Spinal cord (tissue), 10 donors: ENCODE measurements at places on chromosomes 6 and 20. TPM values are rescaled to one million over a fixed set of nuclear protein-coding genes. Genes with fewer than 3 reads are reported as not detected.

DNA sequence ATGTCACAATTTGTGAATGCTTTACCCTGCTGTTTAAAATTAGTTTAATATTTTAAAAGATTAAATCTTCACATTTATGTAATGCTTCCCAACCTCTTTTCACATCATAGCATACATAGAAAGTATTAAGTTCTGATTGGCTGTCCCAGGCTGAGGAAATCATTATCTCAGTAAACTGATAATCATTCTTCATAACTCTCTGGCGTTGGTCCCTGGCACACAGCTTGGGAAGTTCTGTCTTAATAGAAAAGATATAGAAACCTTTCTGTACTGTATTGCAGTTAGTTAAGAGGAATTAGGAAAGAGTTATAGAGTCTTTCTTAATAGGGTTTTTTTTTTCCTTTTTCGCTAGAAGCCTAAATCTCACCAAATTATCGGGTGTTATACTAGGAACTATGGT, 85.4 kb downstream of the CBFA2T2 start:
- H3K27me3 ChIP-seq, result no peaks in the 10 kb centered on the region
- H3K4me1 ChIP-seq, result no peaks in the 10 kb centered on the region
- H3K4me3 ChIP-seq, result no peak overlapping the region
- no peak overlapping the region for H3K27ac ChIP-seq

DNA sequence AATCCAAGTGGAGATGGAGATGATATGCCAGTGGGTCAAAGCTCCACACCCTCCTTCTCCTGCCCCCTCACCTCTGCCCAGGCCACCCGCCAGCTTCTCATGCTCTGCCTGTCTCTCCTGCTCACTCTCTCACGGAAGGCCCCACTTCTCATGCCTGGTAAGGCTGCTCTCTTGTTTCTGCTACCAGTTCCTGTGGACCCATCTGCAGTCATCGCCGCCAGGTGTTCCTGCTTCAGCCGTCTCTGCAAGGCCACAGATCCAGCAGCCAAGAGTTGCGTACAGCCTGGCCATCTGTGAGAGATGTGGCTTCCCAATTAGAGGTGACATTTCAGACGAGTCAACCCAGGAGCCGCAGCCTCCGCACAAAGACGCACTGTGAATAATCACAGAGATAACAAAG, 40.8 kb upstream of the NXT1 start:
- H3K36me3 ChIP-seq, result no peaks in the 10 kb centered on the region
- no peak for DNase-seq
- H3K27me3 ChIP-seq, result no peaks in the 10 kb centered on the region
- H3K27ac ChIP-seq, result no peak overlapping the region
- no peaks in the 10 kb centered on the region for H3K4me1 ChIP-seq
- no peak overlapping the region for H3K4me3 ChIP-seq

Gene UST
- 21.5 TPM for polyA plus RNA-seq

Gene LZTS3
- 79.5 TPM for polyA plus RNA-seq

DNA sequence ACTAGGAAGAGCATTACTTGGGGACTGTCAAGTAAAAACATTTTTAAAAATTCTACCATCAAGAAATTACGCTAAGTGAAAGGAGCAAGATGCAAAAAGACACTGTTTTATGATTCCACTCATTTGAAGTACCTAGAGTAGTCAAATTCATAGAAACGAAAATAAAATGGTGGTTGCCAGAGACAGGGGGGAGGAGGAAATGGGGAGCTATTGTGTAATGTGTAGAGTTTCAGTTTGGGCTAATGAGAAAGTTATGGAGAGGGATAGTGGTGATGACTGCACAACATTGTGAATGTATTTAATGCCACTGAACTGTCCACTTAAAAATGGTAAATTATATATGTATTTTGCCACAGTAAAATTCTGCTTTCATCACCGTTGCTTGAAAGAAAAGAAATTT, 83.8 kb downstream of the UST start:
- H3K27ac ChIP-seq, result no peak overlapping the region
- H3K4me1 ChIP-seq, result no peaks in the 10 kb centered on the region
- no peaks in the 10 kb centered on the region for H3K36me3 ChIP-seq
- DNase-seq, result no peak
- no peak overlapping the region for H3K4me3 ChIP-seq
- H3K27me3 ChIP-seq, result no peaks in the 10 kb centered on the region

Gene SLC22A1
- 0.35 TPM for polyA plus RNA-seq

DNA sequence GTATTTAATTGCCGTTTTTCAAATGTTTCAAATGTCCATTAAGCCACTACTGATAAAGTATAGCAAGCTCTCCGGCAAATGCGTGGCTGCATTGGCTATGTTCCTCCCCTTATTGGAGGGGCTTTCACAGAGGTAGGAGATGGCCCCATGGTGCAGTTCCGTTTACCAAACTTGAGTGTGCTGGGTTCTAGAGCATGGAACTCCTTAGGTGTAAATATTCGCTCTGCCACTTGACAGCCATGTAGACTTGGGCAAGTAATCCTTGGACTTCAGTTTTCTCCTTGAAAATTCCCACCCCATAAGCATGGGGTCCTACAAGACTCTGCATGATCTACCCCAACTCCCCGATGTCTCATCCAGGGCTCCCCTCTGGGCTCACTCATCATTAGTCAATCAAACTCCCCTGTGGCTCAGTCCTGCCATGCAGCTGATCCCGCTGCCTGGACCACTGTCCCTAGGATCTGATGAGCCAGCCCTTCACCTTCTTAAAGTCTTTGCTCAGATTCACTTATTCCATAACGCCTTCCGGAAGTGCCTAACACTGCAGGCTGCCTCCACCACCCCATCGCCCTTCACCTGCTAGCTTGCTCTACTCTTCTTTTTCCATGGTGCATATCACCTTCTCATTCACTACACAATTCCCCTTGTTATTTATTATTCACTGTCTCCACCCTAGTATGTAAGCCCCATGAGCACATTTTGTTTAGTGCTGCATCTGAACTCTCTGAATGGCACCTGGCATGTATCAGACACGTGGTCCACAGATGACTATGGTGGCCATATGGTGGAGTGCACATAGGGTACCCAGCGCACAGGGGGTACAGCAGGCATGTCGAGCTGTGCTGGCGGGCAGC, 18.8 kb downstream of the PRR18 start:
- peaks cover 11% of the 10 kb centered on the region for H3K4me1 ChIP-seq
- H3K27ac ChIP-seq, result no peak overlapping the region
- H3K36me3 ChIP-seq, result no peaks in the 10 kb centered on the region
- no peak overlapping the region for H3K4me3 ChIP-seq
- DNase-seq, result no peak

Gene CAPN11
- polyA plus RNA-seq, result 0.17 TPM

Gene GABRR1
- 0.35 TPM for polyA plus RNA-seq

DNA sequence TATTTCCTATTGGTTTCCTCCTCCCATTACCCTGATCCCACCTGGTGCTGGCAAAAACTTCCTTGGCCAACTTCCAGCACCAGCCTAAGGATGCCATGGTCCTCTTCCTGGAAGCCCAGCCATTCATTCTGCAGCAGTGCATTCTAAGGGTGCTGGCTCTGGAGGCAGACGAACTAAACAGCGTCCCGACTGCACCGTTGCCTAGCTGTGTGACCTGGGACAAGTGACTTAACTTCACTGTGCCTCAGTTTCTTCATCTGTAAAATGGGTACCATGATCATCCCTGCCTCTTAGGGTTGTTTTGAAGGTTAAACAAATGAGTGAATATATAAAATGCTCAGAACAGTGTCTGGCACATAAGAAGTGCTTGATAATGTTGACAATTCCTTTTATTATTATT, 120.9 kb upstream of the ZNF217 start:
- H3K27me3 ChIP-seq, result no peaks in the 10 kb centered on the region
- H3K36me3 ChIP-seq, result no peaks in the 10 kb centered on the region
- H3K27ac ChIP-seq, result no peak overlapping the region
- no peaks in the 10 kb centered on the region for H3K4me1 ChIP-seq
- DNase-seq, result no peak
- H3K4me3 ChIP-seq, result no peak overlapping the region

DNA sequence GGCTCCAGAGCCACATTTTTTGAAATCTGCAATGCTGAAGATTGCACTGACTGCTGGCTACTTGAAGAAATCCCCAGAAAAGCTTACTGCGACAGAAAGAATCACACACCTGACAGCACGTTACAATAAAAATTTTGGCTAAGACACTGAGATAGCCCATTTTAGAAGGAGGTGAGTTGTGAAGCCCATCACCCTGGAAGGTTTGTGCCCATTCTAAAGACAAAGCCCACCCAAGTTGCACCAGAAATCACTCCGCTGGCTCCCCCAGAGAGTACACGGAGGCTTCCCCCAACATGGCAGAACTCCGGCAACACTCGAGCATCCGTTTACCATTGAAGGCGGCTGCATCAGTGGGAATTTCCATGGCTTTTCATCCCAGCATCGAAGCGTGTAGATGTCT, 29.4 kb downstream of the LPA start:
- H3K27ac ChIP-seq, result no peak overlapping the region
- no peaks in the 10 kb centered on the region for H3K4me1 ChIP-seq
- H3K4me3 ChIP-seq, result no peak overlapping the region
- H3K27me3 ChIP-seq, result no peaks in the 10 kb centered on the region
- no peaks in the 10 kb centered on the region for H3K36me3 ChIP-seq
- DNase-seq, result no peak

DNA sequence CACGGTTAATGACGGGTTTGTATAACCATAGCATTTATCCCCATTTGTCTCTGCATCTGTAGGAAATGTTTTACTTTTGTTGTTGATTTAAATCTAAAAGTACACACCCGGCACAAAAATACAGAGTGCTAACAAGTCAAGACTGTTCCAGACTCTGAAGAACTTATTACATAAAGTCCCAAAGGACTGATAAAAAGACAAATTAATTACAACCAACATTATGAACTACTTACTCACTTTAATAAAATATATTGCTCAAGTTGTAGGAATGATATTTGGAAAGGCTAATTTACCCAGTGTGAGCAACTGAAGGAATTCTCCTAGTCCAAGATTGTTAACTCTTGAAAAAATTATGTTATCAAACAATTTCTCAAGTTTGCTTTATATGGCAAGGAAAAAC, 115.6 kb downstream of the KIF13A start:
- H3K27me3 ChIP-seq, result no peaks in the 10 kb centered on the region
- peaks cover 3% of the 10 kb centered on the region for H3K4me1 ChIP-seq
- no peaks in the 10 kb centered on the region for H3K36me3 ChIP-seq
- no peak overlapping the region for H3K4me3 ChIP-seq
- no peak for DNase-seq

DNA sequence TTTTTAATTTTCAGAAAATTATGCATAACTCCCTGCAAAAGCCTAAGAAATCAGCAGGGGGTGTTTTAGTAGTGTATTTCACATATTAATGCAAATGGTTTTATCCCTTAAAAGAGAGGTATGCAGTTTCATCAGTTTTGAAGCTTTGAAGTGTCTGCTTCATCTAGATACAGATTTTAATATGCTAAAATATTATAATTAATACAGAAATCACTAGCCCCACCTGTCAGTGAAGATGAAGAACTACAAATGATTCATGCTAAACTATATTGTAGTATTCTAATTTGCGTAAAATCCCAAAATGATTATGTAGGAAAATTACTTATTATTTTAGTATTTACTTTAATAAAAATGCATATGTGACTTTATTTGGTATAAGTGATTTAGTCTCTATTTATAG, 2.9 kb upstream of the TFB1M start:
- H3K4me1 ChIP-seq, result no peaks in the 10 kb centered on the region
- DNase-seq, result no peak
- H3K36me3 ChIP-seq, result no peaks in the 10 kb centered on the region
- H3K27ac ChIP-seq, result no peak overlapping the region
- no peak overlapping the region for H3K4me3 ChIP-seq

DNA sequence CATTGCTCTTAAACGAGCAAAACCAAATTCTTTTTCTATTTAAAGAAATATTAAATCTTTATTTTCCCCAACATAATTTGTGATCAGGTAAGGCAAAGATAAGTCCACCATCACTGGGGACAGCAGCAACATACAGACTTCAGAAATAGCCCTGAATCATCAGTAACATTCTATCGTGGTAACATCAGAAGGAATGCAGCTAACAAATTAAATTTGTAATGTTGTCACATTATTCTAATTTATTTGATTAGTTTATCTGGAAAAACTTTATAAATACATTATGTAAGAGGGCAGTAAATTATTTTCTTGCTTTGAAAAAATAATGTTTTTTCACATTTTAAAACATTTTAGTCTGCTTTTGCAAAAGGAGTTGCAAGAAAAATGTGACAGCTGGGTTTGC, 53.6 kb upstream of the BCLAF1 start:
- no peak overlapping the region for H3K27ac ChIP-seq
- H3K4me1 ChIP-seq, result no peaks in the 10 kb centered on the region
- no peak for DNase-seq
- H3K4me3 ChIP-seq, result no peak overlapping the region
- no peaks in the 10 kb centered on the region for H3K27me3 ChIP-seq

DNA sequence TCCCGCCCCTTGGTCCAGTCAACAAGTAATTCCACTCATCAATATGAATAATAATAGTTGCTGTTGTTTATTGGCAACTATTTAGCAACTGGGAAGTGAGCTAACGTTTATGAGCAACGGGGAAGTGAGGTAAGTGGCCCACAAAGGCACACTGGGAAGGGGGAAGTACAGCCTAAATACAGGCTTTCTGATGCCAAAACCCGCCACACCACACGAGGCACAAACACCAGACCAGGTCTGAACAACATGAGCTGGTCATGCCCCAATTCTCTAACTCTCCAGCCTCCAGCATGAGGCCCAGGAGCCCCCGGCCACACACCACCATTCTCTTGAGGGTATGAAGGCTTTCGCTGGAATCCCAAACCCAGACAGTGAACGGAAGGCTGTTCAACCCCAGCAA, 50.8 kb downstream of the PREX1 start:
- H3K27ac ChIP-seq, result peak overlapping the region; percentile 42
- no peaks in the 10 kb centered on the region for H3K27me3 ChIP-seq
- no peak overlapping the region for H3K4me3 ChIP-seq
- peaks cover 53% of the 10 kb centered on the region for H3K4me1 ChIP-seq
